Hepatic stellate cell (primary cell): ENCODE measurements at places on chromosomes 1 and 21.

GRCh38 chr1:161382214-161383019, 14.7 kb upstream of the CFAP126 start:
- DNase-seq, result peak; percentile 48

DNA sequence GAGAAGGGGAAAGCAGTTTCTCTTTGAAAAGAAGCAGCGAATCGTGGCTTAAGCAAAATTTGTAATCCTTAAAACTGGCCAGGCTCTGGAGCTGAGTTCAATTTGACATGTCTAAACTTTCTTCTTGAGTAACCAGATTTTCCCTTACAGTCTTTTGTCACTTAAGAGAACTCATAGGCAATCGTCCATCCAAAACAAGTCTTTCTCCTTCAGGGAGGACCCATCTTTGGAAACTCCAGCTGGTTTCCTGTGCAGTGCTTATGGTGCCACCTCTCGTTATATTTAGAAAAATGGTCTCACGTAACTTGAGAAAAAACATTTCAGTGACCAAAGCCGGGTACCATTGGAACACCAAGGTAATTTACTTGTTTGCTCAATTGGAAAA, 1.8 kb upstream of the PTTG1IP start:
- DNase-seq, result no peak

- no peak for DNase-seq
Observed at GRCh38 chr1:7430691-7431090, 340.4 kb upstream of the VAMP3 start.

DNA sequence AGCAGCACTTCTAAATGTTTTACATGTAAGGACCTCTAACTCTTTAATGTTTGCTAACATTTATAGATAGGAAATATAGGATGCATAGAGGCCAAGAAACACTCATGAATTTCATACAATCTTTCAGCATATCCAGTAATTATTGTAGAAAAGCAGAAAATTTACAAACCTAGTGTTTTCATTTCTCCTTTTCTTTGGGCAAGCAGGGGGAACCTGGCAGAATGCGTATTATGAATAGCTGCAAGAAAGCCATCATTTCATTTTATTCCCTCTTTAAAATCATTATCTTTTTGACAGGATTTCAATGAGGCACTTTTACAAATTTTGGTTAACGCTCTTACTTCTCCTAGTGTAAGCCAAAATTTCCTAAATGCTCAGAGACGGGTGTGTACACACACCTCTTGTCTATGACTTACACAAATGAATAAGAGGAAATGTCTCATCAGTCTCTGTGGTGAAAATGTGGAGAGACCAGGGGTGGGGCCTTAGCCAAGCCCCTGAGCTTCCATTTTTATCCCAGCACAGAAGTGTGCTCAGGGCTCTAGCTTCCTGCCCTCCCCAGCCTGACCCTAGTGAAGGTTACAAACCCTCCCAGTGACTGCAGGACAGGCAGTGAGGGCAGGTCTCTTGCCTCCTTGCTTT, 91.6 kb downstream of the LRRC8C start:
- DNase-seq, result no peak

GRCh38 chr1:2347409-2347785, 44.0 kb downstream of the MORN1 start:
- DNase-seq, result no peak

DNA sequence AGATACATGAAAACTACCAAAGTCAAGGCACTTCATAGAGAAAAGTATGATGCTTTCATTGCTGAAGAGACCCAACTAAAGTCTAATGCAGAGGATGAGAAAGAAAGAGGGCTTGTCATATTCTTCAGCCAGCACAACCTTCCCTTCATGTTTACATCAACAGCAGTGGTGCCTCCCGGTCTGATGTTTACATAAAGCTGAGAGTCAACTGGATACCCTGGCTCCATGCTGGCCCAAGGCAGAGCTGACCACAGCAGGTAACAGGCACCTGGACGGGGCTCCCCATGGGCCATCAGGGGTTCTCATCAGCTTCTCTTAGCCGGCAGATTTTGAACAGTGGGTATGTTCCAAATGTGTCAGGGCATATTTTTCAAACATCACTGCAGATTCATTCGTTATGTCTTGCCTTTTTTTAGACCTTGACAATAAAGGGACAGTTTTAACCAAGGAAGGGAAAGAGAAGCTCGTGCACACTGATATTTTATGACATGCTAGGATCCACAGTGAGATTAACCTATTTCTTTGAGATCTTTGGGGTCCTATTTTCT, 117.1 kb downstream of the NRIP1 start:
- DNase-seq, result no peak

DNA sequence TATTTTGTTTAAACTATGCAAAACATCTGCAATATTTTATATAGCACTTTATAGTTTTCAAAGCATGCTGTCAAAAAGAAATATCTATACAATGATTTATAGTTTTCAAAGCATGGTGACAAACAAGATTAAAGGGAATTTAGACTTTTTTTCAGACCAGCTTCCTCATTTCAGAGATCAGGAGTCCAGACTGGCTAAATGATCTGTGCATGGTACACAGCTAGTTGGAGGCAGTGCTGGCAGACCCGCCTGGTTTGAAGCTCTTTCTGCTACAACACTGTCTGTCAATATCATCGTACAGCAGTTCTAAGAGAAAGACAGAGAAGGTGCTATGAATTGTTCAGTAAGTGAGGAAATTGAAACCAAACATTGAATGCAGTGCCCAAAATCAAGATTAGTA, 479.0 kb downstream of the PTBP2 start:
- DNase-seq, result no peak

- DNase-seq, result no peak
Observed at GRCh38 chr21:45850181-45850580, 131.4 kb upstream of the COL6A1 start.

DNA sequence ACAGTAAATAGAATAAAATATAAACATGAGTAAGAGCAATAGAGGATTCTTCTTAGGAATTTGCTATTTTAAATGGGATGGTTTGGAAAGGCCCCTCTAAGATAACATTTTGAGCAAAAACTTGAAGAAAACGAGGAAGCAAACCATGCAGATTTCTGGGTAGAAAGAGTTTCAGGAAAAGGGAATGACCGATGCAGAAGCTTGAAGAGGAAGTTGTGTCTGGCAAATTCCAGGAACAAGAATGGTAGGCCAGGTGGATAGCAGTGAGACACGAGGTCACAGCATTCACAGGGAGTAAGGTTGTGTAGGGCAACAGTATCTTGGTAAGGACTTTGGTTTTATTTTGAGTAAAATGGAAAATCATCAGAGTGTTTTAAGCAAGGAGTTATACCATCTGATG, 108.9 kb downstream of the PEX14 start:
- no peak for DNase-seq

- DNase-seq, result no peak
Observed at GRCh38 chr1:68117416-68117815, 67.0 kb upstream of the DIRAS3 start.

DNA sequence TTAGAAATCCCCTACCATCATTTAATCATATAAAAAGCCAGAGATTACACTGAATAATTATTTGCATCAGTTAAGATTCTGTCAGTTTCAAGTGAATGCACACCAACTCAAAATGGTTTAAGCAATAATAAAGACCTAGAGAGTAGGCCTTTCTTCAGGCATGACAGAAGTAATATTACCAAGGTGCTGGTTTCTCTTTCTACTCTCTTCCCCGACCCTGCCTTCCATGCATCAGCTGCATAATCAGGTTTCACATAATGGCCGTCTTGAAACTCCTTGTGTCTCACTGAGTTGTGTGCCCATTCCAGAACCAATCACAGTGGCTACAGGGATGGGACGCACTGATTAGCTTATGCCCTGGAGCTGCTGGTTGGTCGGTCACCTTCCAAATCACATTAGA, 103.5 kb upstream of the SERTAD4 start:
- DNase-seq, result no peak

DNA sequence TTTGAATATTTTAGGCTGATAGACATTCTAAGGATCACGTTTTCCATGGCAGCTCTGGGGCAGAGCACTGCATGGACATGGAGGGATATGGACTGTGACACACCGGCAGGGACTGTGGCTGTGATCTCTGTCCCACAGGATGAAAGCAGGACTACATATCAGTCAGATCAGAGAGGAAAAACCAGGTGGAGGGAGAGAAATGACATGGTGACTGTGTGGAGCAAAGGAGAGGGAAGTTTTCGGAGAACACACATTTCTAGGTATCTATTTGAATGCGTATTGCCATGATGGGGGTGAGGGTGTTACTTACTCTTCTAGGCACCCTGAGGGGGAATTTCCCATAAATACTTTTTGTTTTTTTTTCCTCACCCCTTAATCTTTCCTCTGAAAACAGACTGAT, 3.2 kb upstream of the CD1C start:
- no peak for DNase-seq

GRCh38 chr1:21332554-21333311, 42.5 kb upstream of the ECE1 start:
- no peak for DNase-seq

GRCh38 chr1:99784143-99784542, 17.7 kb upstream of the FRRS1 start:
- no peak for DNase-seq
